ENCODE measurements at places on chromosomes 13 and 19.
A peak's percentile ranks its signal among the peaks of the same experiment; 100 is the strongest.

DNA sequence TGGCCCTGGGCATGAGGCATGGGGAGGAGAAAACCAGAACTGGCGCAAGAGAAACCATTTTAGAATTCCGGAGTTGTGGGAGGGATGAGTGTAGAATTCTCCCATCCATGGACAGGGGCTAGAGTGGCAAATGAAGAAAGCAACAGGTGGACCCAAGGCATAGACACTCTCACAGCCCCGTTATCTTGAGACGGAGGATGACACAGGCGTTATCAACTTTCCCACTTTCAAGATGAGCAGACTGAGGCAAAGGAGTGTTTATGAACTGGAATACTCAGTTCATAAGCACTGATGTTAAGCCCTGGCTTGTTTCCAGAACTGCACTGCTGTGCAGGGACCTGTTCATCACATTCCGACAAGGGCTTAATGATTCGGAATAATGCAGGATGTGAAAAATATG lies 1.1 kb upstream of the GTF3A start:
- no peak for DNase-seq

GRCh38 chr13:33101835-33102234 lies 85.6 kb downstream of the KL start:
- DNase-seq, result no peak

GRCh38 chr13:34414616-34415015 lies 527.5 kb upstream of the NBEA start:
- DNase-seq, result no peak

DNA sequence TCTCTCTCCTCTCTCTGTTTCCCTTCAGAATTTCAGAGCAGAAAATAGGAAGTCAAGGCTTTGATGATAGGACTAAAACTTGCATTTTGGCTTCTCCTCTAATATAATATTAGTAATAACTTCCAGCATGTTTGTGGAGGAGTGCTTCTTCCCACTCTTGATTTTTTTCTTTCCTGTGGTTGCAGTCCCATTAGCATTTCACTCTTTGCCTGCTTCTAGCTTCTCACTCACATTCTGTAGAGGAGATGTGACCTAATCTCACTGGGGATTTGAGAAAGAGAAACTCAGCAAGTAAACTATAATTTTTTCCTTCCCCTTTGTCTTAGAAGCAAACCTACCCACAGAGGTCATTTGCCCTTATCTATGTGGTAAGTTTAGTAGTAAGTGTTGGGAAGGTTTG lies 169.4 kb upstream of the HTR2A start:
- DNase-seq, result no peak

DNA sequence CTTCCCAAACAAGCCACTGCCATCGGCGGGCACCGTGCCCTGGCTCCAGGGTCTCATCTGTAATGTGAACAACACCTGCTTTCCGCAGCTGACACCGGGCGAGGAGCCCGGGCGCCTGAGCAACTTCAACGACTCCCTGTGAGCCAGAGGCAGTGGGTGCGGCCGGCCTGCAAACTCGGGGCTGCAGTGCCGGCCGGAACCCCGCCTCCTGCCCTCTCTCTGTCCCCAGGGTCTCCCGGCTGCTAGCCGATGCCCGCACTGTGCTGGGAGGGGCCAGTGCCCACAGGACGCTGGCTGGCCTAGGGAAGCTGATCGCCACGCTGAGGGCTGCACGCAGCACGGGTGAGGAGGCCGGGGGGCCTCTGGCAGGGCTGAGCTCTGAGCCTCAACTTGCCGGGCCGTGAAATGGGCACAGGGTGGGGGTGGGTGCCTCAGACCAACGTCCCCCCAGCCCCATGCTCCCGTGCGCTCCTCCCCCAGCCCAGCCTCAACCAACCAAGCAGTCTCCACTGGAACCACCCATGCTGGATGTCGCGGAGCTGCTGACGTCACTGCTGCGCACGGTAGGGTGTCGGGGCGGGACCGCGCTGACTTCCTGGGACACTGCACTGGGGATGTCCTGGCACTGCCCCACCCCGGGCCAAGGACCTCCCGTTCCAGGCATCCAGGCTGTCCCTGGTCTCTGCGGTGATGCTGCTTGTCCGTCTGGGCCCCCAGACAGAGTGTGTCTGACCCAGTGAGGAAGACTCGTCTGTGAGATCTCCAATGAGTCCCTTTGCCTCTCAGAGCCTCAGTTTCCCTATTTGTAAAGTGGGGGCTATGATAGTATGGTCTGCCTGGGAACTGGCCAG lies 2.2 kb downstream of the ABCA7 start:
- DNase-seq, result no peak

DNA sequence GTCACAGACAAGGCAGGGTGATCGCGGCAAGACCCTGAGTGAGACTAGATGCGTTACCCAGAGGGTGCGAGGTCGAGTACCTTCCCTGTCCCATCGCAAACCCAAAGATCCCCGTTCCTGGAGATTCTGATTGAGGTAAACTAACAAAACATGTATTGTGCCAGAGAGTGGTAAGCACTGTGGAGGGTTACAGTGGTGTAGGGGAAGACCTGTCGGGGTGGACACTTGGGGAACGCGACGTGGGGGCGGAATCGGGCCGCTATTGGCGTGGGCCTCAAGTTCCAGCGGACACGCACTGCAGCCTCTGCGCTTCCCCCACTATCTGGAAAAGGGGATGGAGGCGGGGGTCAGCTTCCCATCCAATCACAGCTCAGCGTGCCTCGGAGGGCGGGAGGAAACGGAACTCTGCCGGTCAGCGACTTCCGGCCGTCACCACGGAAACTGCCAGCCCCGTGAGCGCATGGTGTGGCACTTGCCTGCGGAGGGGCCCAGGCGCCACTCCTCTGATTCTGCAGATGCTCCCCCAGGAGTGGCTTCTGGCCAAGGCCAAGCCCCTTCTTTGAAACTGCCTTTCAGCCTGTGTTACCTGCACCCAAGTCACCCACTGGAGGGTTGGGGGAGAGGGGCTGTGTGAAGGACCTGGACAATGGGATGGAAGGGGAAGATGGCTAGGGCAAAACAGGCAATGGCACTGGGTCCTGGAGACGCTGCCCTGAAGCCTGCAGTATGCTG lies 1.0 kb upstream of the UBE2M start:
- peak; percentile 91 for DNase-seq

DNA sequence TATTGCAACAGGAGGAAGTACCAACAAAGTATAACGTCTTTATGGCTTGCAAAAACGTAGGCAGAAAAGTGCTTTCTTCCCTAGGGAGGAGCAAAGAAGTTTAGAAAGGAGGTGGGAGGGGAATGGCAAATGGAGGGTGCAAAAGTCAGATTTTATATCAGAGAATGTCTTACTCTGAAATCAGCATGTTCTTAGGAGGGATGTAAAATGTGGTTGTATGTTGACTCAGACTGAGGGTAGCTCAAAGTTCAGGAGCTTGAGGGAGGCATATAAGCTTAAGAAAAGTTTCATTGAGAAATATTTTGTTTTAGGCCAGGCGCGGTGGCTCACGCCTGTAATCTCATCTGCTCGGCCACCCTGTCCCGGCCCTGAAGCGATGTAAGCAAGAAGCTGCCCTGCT lies 1.7 kb downstream of the ZNF90 start:
- DNase-seq, result no peak

DNA sequence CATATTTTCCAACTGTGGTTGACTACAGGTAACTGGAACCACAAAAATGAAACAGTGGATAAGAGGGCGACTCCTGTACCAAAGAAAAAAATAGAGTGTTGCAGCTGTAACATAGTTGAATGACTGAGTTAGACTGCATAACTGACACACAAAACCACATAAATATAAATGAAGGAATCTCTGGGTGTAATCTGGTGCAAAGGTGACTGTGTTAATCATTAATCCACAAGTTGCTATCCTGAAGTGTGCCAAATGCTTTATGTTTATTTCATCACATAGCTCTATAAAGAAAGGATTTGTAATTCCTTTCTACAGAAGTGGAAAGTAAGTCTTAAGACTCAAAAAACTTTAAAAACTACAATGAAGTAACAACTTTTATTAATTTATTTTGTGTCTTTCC lies 6.0 kb upstream of the GJB2 start:
- DNase-seq, result no peak

DNA sequence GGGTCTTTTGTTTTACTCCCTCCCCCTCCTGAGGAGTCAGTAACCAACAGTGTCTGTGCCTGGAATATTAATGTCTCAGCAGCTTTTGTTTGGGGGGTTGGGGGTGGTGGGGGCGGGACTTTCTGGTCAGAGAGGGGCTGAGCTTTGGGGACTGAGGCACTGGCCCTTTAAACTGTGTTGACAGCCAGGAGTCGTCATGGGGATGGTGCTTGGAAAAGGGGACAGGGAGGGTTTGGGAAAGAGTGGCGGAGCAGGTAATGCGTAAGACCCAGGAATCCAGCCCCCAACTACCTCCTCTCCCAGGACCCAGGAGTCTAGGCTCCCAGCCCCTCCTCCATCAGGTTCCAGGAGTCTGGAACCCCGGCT lies 5.2 kb downstream of the CADM4 start:
- no peak for DNase-seq

DNA sequence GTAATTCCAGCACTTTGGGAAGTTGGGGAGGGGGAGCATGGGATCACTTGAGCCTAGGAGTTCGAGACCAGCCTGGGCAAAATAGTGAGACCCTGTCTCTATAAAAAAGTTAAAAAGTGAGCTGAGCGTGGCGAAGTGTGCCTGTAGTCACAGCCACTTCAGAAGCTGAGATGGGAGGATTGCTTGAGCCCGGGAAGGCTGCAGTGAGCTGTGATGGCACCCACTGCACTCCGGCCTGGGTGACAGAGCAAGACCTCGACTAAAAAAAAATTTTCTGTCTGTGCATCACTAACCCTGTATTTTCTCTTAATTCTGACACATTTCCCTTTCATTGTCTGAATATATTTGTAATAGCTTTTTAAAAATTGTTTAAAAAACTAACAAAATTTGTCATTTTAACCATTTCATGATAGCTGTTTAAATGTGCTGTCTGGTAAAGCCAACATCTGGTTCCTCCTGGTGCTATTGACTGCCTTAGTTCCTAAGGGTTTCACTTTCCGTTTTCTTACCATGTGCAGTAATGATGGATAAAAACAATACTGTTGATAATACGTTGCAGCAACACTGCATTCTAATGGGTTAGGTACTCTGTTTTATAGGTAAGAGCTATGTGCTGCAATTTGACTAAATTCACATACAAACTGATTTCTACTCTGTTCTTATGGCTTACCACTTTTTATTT lies 29.7 kb downstream of the LATS2 start:
- DNase-seq, result no peak

DNA sequence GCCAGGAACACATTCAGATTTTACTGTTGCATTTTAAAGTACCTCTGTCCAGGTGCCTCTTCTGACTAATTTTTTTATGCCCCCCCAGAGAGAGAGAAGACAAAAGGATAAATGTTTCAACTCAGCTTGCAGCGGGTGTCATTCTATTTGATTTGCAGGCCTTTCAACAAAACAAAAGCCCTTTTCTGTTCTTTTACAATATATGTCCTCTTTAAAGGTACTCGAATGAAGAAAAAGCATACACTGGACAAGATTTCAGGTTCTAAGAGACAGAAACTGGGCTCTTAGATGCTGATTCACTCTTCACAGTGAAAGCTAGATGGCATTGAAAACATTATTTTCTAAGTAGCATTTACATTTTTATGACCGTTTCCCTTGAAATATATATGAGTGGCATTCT lies 2.9 kb upstream of the FRY start:
- DNase-seq, result no peak

GRCh38 chr13:98187965-98188261 lies 10.8 kb upstream of the RNF113B start:
- DNase-seq, result no peak

DNA sequence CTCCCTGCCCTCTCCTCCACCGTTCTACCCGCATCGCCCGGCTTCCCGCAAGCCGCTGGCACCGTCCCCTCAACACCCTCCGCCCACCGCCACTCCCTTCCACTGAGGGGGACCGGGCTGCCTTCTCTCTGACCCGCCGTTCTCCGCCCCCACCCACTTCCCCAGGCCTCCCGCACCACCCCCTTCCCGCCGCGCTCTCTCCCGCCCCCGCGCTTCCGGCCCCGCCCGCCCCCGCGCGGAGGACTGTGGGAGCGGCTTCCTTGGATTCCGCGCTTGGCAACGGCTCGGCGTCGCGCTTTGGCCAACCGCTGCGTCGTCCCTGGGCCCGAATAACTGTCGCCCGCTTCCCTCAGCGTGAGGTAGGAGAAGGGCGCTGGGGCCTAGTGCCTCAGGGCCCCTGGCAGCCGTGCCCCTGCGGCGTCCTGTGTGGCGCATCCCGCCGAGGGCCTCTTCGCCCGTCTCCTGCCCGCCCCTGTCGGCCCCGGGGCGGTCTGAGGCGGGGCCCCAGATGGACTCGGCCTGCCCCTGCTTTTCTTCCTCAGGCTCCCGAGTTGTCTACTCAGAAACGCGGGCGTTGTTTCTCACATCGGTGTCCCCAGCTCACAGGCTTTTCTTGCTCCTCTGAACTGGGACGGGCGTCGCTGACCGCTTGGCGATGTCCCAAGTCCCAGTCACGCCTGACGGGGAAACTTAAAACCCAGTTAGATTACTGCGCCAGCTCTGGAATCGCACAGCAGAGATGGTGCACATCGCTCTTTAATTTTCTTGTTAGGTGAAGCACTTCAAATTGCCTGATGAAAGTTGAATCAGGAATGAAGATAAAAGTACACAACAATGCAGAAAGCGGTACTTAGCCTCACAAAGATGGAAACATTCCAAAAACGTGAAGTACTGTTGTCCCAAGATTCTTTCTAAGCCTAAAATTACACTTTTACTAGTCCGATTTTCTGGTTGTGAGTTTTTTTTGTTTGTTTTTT lies at the start of gene IFT88:
Gene IFT88 (plus strand): TSS at position 260 of the 977 bp plus-strand sequence. CDS start 7,229 bp downstream, outside the sequence.
- DNase-seq, result peak; percentile 92

DNA sequence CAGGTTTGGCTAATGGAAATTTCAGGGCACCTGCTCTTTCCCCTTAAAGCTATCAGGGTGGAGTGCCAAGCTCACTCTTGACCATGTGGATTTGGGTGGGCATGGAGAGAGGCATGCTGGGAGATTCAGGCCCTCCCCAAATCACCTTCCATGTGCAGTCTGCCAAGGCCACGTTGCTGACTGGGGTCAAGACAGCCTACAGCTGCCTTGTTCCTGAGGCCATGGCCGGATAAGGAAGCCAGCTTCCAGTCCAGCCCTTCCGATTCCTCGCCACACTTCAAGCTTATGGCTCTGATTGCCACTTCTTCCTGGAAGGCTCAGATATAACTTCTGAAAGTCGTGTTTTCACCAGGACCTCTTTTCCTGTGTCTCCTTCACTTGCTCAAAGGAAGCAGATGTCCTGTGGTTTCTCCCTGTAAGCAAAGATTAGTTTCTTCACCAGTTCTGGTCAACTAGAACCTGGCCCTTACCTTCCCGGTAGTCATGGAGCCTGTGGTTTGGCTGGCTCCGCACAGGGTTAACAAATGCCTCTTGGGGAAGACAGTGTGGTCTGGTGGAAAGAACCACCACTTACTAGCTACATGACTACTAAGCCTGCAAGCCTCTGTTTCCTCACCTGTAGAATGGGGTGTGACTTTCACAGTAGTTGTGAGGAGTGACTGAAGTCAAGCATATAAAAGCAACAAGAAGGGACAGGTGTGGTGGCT lies 16.1 kb upstream of the TPT1 start:
- no peak for DNase-seq

Data from GM20000 (cell line).